ENCODE measurements at places on chromosomes 7 and 10.
A peak's percentile ranks its signal among the peaks of the same experiment; 100 is the strongest.

DNA sequence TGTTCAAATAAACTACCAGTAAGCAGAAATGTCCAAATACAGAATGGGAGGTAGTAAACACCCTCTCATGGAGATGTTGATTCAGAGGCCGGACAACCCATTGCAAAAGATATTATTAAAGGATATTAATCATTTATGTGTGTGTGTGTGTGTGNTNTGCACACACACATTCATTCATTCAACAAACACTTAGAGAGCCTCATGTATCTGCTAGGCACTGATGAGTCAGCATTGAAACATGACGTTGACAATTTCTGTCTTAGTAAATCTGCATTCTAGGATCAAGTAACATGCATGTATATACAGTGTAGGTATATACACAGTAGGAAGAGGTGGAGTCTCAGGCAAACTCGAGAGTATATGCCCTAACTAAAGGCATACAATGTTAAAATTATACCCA is 187.0 kb downstream of the ZNF365 start:
- no peak for DNase-seq

- no peak for DNase-seq
These were observed 99.4 kb downstream of the CNOT4 start for GRCh38 chr7:135410543-135410942.

DNA sequence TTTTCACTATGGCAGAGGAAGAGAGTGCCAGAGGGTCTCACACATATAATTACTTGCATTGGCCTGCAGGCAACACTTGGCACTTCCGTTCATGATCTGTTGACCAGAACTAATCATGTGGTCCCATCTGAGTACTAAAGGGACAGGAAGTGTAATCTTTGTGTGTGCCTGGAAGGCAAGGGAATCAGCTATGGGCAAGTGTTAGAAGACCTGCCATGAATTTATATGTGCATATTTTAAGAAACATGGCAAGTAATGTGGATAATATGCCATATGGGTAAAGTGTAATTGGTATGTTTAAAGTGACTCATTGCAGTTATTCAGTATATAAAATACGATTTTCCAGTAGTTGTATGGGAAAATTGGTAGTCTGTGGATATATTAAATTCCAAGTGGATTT is 46.1 kb downstream of the CCSER2 start:
- no peak for DNase-seq

DNA sequence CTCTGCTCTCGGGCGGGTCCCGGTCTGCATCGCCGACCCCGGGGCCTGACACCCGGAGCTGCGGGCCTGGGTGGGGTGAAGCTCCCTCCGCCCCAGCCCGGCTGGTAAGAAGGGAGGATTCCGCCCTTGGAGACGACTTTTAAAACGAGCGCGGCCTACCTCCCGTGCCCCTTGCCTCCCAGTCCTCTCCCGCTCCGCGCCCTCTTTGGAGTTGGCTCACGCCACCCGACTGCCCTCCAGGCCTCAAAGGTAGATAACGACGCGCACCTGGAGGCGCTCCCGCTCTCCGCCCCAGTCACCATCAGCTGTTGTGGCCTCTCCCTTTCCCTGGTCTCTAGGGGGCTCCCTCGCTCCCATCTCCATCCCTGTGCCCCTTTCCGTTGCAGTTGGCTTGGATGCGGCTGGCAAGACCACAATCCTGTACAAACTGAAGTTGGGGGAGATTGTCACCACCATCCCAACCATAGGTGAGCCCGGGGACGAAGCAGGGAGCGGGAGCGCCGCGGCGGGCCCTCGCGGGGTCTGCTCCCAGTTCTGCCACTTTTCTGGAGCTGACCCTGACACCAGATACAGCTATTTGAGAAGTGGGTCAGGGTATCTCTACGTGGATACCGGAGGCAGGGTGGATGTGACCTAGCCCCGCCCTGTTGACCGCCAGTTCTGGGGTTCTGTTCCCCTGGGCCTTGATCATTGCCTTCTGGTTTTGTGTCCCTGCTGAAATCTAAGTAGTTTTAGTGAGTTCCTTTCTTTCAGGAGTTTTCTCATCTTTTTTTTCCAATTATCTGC is 679 bp downstream of the ARF5 start:
- peak; percentile 23 for DNase-seq

DNA sequence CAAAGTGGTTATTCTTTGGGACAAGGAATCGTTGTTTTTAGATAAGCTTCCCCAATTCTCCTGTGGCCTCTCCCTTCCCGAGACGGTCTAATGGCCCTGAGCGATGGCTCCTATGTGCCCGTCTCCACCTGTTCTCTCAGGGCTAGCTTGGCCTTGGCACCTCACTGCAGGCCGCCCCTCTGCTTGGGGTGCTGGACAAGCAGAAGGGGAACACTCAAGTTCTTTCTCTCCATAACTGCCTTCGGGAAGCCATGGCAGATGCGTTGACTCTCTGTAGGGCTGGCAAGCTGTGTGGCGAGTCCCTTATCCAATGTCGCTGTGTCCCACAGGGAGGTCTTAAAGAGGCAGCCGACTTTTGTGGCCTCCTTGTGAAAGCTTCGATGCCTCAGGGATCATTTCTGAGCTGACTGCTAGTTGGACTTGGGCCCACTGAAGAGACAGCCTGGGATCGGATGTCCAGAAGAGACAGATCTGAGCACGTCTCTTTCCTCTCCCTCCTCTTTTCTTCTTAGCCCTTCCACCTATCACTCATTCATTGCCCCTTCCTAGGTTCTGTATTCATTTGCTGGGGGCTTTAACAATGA is 70.8 kb downstream of the GRK5 start:
- DNase-seq = no peak
